ENCODE measurements at places on chromosomes 13 and 19. TPM values are rescaled to one million over a fixed set of nuclear protein-coding genes. Genes with fewer than 3 reads are reported as not detected.

GRCh38 chr13:36683701-36684100 is 9.9 kb downstream of the SERTM1 start:
- DNase-seq: no peak

- DNase-seq: no peak
Measured at GRCh38 chr19:30481823-30482222, 109.6 kb downstream of the ZNF536 start.

DNA sequence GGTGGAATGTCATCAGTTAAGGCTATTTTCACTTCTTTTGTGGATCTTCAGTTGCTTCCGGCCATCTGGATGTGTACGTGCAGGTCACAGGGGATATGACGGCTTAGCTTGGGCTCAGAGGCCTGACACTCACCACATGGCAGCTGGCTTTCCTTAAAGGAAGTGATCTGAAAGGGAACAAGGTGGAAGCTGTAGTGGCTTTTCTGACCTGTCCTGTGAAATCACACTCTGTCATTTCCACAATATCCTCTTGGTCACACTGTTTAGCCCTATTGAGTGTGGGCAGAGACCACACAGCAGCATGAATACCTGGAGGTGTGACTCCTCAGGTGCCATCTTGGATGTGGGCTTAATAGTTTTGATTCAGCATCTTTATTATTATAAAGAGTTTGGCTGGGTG is 4.5 kb upstream of the BAX start:
- no peak for DNase-seq

- no peak for DNase-seq
Measured at GRCh38 chr13:105327581-105328126, 1207.8 kb downstream of the EFNB2 start.

- DNase-seq: no peak
Measured at GRCh38 chr19:3604227-3604986, 2.3 kb downstream of the TBXA2R start.

- DNase-seq: no peak
Measured at GRCh38 chr19:46994141-46994686, 25.4 kb upstream of the NPAS1 start.

Gene KLHL1
- 0.87 TPM for total RNA-seq

Gene GPR183
- 6.9 TPM for total RNA-seq

Gene GSX1
- total RNA-seq: not detected

Gene SIGLEC5
- total RNA-seq: not detected

Data from testis (tissue), 5 donors.